ENCODE measurements at places on chromosomes 2 and 18.

- H3K4me3 ChIP-seq: no peak overlapping the region
- no peaks in the 10 kb centered on the region for H3K4me1 ChIP-seq
- DNase-seq: no peak
- H3K27me3 ChIP-seq: no peaks in the 10 kb centered on the region
- H3K36me3 ChIP-seq: no peaks in the 10 kb centered on the region
These were observed 6.9 kb downstream of the CCDC195 start for GRCh38 chr2:224709301-224709700.

GRCh38 chr18:33817096-33817495 lies 239.1 kb downstream of the ASXL3 start:
- no peaks in the 10 kb centered on the region for H3K27me3 ChIP-seq
- H3K36me3 ChIP-seq: peaks cover 9% of the 10 kb centered on the region
- H3K27ac ChIP-seq: no peak overlapping the region
- H3K4me1 ChIP-seq: peaks cover 12% of the 10 kb centered on the region
- no peak overlapping the region for H3K4me3 ChIP-seq

GRCh38 chr18:44599412-44599811 lies 81.3 kb upstream of the SETBP1 start:
- no peak overlapping the region for H3K27ac ChIP-seq
- no peak overlapping the region for H3K4me3 ChIP-seq
- no peaks in the 10 kb centered on the region for H3K27me3 ChIP-seq

DNA sequence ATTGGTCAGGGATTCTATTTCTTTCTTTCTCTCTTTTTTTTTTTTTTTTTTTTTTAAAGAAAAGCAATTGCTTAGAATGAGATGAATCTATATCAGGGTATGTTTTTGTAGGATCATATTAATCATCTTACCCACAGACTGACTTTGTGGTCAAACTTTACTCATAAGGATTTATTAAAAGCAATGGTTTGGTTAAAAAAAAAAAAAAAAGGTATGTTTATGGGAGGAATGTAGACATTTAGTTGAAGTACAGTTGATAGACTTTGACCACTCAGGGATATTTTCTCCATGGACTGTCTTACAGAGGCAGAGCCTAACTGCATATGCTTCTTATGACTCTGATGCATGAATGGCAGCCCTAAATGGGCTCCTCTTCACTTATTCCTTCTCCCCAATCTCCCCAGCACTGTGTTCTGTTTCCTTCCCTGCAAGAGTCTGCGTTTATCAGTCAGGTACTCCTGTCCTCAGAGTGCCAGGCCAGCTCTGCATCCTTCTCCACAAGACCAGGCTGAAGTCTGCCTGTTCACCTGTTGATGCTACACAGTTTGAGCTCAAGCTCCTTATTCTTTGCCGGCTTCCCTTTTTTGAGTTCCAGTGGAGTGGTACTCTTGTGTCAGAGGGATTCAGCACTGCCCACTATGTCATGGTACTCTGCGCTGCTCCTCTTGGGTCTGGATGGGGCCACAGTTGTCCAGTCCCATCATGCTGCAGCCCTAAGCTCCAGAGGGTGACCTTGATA lies 24.3 kb downstream of the CRIM1 start:
- H3K27ac ChIP-seq: no peak overlapping the region
- H3K4me3 ChIP-seq: no peak overlapping the region
- peaks cover 53% of the 10 kb centered on the region for H3K4me1 ChIP-seq
- no peak for DNase-seq
- H3K36me3 ChIP-seq: peaks cover 30% of the 10 kb centered on the region

DNA sequence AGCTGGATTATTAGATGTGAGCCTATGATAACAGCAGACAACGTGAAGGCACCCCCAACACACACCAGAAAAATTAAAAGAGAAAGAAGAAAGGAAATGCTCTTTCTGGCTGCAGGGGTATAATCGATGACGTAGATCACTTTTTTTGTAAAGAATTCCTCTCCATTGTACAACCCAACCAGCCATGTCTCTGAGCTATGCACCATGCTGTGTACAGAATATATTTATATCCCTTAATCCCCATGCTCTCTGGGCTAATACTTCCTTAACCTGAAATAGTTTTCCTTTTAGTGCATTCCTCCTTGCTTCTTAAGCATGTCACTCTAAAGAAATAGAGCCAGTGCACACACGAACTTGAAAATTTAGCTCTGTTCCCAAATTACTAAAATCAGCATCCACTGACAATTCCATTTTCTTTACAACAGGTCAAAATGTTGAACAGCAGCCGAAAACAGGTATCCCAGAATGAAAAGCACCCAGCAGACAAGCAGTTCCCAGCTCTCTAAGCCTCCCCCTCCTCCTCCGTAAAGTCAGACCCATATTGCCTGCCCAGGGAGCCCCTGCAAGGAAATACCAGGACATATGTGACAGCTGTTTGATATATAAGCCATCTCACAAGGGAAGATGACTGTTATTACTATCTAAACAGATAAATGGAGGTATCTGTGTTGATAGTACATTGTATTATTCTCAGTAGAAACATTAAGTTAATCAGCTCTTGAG lies 247.4 kb upstream of the RAB6C start:
- no peaks in the 10 kb centered on the region for H3K27me3 ChIP-seq
- no peak for DNase-seq
- H3K4me1 ChIP-seq: no peaks in the 10 kb centered on the region
- no peak overlapping the region for H3K4me3 ChIP-seq

GRCh38 chr2:130342533-130343275 lies at the start of gene IMP4:
Gene IMP4, plus strand, starts transcription at chr2:130342897. Its CDS starts 36 bp downstream, at chr2:130342933.
- peaks cover 57% of the 10 kb centered on the region for H3K36me3 ChIP-seq
- H3K27me3 ChIP-seq: no peaks in the 10 kb centered on the region
- peak; percentile 94 for DNase-seq
- H3K27ac ChIP-seq: peak within 1 kb of the TSS; percentile 82
- peak within 1 kb of the TSS; percentile 86 for H3K4me3 ChIP-seq

All from Calu3 (cell line).